ENCODE measurements at places on chromosomes 5 and 9. TPM values are rescaled to one million over a fixed set of nuclear protein-coding genes. Genes with fewer than 3 reads are reported as not detected.

- no peak for DNase-seq
Measured at GRCh38 chr5:157188270-157188669, 7.6 kb downstream of the ITK start.

- peak; percentile 84 for DNase-seq
Measured at GRCh38 chr5:116740771-116741170, 166.1 kb upstream of the SEMA6A start.

GRCh38 chr5:141781910-141782309, 96.3 kb downstream of the PCDH1 start:
- no peak for DNase-seq

Gene ARHGEF39
- total RNA-seq = 12.4 TPM

- DNase-seq = no peak
Measured at GRCh38 chr5:33832404-33833236, 59.2 kb downstream of the ADAMTS12 start.

DNA sequence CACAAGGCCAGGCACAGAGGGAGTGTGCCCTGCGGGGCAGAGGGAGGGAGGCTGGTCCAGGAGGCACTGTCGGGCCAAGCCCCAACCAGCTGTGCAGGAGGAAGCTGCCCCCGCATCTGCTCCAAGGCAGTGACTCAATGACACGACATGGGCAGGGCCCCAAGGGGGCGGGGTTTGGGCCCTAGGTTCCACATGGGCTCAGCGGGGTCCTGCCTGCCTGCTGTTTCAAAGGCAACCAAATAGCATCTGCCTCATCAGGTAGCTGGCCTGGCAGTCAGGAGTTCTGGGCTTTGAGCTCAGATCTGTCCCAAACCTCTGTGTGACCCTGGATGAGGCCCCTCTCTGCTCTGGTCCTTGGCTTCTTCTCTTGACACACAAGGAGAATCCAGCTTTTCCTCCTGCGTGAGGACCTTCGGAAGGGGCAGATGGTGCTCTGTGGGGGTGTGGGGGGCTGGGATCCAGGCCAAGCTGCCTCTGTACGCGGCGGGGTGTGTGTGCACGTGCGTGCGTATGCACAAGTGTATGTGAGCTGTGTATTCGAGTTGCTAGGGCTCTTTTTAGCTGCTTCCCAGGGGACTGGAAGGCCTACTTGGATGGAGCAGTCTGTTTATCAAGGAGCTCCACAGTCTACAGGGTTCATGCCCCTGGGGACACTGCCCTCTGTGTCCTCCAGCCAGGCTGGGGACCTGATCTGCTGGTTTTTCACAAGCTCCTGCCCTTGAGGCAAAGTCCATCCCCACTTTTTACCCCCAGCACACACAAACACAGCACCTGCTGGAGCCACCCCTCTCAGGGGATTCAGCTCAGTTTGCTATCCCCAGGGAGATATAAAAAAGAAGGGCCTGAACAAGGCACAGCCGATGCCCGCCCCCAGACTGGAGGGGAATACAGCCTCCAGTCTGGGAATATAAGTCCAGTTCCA, 138.9 kb downstream of the RGS3 start:
- peak; percentile 27 for DNase-seq

- no peak for DNase-seq
Measured at GRCh38 chr5:52738095-52738506, 49.6 kb upstream of the ITGA1 start.

Gene PRDM9
- not detected for total RNA-seq

DNA sequence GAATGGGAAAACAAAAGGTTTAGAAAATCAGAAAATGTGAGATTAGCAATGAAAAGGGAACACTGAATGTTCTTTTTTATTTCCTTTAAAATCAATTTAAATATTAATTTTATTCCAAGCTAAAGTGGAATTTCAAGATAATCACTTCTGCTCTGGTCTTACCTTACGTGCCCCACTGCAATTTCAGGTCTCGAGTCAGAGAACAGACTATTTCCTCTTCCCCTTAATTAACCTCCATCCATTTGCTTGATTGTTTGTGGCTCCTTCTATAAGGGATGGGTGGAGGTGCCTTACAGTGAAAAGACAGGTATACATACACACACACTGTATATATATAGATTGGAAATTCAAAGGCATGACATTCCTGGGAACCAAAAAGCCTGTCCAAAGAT, 137.1 kb downstream of the SUSD1 start:
- DNase-seq = no peak

Gene AQP3
- not detected for total RNA-seq

DNA sequence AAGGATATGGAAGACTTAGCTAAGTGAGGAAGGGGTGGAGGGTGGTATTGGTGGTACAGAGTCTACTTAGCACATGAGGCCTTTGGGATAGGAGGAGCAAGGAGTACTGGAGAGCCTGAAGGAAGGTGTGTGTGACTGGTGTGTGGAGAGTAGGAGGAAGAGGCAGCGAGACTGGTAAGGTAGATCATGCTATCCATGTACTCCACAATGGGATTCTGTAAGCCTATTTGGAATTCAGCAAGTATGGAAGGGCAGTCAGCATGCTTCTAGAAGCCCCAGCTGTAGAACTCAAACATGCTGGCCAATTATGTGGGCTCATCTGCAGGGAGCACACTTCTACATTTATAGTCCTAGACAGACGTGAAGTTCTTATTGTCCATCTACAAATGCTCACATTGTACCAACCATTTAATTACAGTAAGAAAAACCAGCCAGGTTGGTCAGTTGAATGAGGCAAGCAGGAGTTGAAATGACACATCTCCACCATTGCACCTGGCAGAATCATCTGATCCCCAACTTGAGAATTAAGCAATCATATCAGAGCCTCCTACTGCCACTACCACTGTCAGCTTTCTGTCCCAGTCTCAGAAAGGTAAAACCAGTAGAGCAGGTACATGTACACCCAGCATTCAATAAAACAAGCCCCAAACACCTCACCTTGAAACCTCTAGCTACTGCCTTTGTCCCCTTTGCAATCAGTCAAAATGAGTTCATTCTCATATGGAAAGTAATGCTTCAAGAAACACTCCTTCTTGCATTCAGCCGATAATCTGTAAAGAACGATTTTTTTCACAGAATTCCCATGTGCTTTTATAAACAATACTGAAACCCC, 60.9 kb upstream of the GLRX start:
- no peak for DNase-seq

DNA sequence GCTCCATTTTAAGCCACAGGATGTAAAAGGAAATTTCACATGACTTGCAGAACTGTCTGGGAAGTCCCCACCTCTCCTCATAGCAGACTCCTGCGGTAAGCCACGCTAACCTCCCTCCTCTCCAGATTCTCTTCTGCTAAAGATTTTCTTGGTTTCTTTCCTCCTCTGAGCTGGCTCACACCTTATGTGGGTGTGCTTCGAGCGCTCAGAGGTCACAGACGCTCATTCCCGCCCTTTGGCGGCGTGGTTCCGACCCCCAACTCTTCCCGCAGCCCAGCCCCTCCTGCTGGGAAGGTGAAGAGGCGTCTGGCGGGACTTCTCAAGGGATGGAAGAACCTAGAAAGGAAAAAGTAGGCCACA, 32.9 kb upstream of the CDK20 start:
- DNase-seq = no peak

Gene ACOT12
- not detected for total RNA-seq

DNA sequence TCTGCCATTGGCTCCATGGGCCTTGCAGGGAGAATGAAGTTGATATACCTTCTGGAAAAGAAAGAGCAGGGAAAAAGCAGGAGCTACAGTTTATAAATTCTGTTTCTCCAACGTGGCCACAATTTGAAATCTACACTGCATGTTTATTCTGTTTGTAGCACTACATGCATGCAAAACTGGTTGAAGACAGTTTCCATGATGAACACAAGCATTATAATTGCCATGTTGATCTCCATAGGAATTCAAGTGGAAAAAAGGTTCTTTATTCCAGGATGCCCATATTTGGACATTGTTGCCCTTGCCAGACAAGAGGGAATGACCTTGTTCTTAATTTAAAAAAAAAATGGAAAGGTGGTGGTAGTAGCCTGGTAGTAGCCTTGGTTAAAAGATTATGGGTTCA, 69.2 kb upstream of the PALM2AKAP2 start:
- no peak for DNase-seq

- DNase-seq = peak; percentile 28
Measured at GRCh38 chr5:6583049-6583880, 49.6 kb downstream of the NSUN2 start.
